ENCODE measurements at places on chromosomes 11 and 22. TPM values are rescaled to one million over a fixed set of nuclear protein-coding genes. Genes with fewer than 3 reads are reported as not detected.

GUCY1A2 gene
- not detected for total RNA-seq

DNA sequence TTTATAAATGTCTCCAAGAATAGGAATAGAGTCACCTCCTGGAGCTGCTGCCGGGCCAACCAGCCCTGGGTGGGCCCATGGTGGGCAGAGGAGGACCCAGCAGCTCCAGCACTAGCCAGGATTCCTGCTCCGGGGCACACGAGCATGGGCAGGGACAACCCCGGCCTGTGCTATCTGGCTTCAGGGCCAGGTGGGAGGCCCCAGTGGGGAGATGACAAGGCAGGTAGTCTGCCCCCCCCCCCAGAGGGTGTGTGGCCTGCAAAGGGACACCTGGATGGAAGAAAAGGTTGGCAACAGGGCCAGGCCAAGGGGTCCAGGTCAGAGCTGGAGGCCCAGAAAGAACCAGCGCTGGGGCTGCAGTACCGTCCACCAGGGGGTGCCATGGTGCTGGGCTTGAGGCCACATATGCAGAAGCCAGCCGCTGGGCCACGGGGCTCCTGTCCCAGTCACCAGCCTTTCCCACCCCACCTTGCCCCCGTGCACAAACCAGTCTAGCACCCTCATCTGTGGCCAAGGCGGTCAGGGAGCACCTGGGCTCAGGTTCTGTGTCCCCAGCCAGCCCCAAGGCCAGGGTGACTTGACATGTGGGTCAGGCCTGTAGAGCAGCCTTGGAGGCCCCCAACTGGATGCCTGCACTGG is 3.4 kb downstream of the TSPAN32 start:
- no peak overlapping the region for H3K4me3 ChIP-seq
- peaks cover 44% of the 10 kb centered on the region for H3K4me1 ChIP-seq
- no peaks in the 10 kb centered on the region for H3K36me3 ChIP-seq
- no peak overlapping the region for H3K27ac ChIP-seq

GRCh38 chr11:414318-414857 is 411 bp downstream of the SIGIRR start:
- peak overlapping the region; percentile 39 for H3K27ac ChIP-seq
- H3K27me3 ChIP-seq = no peaks in the 10 kb centered on the region
- DNase-seq = no peak
- H3K4me3 ChIP-seq = no peak overlapping the region

OR8G1 gene
- total RNA-seq = not detected

DNA sequence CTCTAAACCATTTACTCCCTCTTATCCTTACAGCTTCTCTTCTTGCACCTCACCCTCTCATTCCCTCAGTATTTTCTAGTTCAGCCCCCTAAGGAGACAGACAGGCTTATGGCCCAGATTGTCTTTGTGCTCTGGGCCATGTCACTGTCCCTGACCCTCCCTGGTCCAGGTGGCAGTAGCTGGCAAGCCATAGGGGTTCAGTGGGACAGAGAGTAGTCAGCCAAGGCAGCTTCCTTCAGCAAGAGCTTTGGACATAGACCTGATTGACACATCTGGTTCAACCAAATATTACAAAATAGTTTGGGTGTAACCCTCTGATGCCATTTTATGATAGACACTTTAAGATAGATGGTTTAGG is 53.9 kb downstream of the NCAM1 start:
- no peak overlapping the region for H3K27ac ChIP-seq
- no peak for DNase-seq
- H3K4me3 ChIP-seq = no peak overlapping the region
- no peaks in the 10 kb centered on the region for H3K27me3 ChIP-seq
- no peaks in the 10 kb centered on the region for H3K36me3 ChIP-seq

- no peak for DNase-seq
- no peaks in the 10 kb centered on the region for H3K36me3 ChIP-seq
- H3K27ac ChIP-seq = no peak overlapping the region
These were observed 22.2 kb downstream of the OPCML start for GRCh38 chr11:133509924-133510697.

DNA sequence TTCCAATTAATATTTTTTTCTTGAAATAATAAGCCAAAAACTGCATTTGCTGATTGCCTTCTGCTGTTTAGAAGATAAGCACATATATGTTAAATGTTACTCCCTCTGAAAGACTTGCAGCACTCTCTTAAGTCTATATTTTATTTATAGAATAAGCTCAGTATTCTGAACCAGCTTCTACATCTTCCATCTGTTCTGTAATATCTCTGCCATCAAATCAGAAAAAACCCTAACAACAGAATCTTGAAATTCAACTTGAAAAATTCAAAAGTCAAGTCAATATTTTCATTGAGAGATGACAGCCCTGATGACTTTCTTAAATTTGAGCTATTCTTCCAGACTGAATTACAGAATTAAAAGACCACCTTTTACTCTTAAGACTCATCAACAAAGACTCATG is 247.9 kb downstream of the NELL1 start:
- no peaks in the 10 kb centered on the region for H3K4me1 ChIP-seq
- H3K4me3 ChIP-seq = no peak overlapping the region
- H3K27ac ChIP-seq = no peak overlapping the region
- H3K27me3 ChIP-seq = no peaks in the 10 kb centered on the region
- DNase-seq = no peak
- no peaks in the 10 kb centered on the region for H3K36me3 ChIP-seq

MS4A3 gene
- total RNA-seq = not detected

CRYBB2 gene
- not detected for total RNA-seq

DNA sequence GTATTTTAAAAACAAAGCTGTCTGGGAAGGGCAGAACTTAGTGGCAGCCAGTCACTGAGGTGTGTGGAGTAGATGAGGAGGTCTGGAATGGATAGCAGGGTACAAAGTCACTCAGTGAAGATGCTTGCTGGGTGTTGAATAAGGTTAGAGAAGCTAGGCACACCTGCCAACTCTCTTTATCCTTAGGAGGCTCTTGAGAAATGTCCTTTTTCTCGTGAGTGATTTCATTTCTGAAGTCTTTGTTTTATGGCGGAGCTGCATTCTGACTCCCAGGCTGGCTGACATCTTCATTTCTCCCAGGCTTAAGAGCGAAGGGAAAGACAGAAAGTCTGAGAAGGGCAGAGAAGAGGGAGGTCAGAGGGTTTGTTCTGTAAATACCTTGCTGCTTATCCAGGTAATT is 31.0 kb downstream of the CECR2 start:
- no peak for DNase-seq
- no peak overlapping the region for H3K4me3 ChIP-seq
- H3K27ac ChIP-seq = no peak overlapping the region
- H3K4me1 ChIP-seq = peaks cover 7% of the 10 kb centered on the region
